ENCODE measurements at places on chromosomes 1 and 21.

GRCh38 chr1:87760155-87760554 is 431.5 kb downstream of the LMO4 start:
- no peak for DNase-seq

DNA sequence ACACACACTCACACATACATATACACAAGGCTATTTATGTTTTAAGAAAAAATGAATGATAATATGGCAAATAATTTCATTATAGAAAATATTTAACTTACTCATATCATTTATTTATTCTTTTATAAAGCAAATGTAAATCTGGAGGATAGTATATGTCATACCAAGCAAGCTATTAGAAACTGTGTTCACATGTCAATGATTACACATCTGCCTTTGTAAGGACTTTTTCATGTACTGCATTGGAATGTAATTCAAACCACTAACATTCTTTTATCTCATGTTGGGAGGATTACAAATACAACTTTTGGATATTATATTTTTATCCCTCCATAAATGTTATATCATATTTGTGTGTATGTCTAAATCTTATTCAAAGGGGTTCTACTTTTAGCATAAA is 1887.4 kb downstream of the NCAM2 start:
- no peak for DNase-seq

DNA sequence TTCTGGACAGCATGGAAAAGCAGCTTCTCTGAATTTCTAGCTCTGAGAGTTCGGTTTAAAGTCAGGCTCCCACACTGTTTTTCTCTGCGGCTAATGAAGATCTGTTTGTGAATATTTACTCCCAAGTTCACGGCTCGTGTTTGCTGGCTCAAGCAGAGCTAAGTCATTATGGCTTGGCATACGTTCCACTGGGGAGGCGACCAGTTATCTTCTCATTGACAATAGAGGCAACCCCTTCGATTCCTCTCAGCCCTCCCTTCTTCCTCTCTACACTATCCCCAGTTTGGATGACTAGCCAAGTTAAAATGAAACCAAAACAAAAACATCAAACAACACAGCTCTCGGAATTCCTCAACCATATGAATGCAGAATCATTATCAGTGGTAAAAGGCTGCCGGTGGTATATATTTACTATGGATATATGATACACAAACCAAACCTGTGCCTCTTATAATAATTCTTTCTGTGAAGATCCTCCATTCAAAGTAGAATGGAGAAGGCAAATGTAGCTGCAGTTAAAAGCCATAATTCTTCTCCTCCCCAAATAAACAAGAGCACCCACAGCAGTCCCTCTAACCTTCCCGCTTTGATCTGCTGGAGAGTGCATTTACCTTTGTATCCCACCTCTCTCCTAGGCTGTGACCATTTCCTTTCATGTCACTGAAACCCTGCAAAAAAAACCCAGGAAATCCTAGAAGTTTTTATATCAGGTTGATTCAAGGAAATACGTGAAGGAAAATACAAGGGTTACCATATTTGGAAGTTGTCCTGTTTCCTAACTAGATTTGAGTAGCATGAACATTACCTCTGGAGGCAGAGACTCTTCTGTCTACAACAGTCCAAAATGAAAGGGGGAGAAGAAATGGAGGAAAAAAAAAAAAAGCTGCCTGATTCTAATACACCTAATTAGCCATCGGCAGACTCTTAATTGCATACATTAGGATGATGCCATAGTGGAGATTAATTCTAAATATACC is 108.3 kb upstream of the USH2A start:
- DNase-seq: no peak

DNA sequence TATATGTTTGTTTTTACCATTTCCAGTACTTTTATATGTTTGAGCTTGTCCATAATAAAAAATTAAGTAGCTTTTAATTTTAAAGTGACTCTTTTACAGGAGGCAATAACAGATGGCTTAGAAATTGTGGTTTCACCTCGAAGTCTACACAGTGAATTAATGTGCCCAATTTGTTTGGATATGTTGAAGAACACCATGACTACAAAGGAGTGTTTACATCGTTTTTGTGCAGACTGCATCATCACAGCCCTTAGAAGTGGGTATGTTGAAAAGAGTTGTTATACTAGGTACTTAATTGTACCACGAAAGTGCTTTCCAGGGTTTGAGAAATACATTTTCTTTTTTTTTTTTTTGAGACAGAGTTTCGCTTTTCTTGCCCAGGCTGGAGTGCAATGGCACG is 46.1 kb downstream of the RNF2 start:
- DNase-seq: no peak

DNA sequence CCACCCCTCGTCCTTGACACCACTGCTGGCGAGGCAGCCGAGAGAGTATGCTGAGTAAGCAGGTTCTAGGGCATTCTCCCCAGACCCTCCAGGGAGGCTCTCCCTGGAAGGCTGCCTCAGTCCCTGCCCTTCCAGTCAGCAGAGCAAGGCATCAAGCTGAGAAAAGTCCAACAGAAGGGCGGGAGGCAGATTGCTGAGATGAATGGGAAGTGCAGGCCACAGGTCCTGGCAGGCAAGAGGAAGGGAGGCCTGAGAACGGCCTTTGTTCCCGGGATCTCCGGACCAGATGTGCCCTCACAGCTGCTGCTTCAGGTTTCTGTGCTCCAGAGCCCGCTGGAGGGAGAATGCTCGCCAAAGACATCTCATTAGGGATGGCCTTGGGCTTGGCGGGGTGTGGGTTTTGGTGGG is 270.0 kb upstream of the VAMP3 start:
- DNase-seq: no peak

All from MV-4-11 (cell line).